ENCODE measurements at places on chromosomes 3 and 15.

DNA sequence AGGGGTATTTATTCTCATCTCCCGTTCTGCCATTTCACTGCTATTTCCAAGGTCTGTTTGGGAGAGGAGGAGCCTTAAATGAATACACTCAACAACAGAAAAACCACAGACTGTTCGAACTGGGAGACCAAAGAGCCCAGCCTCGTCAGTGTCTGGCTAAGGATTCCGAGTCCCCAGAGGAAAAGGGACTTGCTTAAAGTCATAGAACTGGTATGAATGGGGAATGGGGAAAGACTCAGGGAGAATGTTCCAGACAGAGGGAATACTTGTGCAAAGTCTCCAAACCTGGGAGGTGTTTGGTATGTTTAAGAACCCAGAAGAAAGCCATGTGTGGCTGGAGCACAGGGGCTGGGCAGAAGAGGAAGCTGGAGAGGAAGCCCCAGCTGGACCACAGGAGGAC is 46.9 kb downstream of the FAM43A start:
- DNase-seq: no peak

DNA sequence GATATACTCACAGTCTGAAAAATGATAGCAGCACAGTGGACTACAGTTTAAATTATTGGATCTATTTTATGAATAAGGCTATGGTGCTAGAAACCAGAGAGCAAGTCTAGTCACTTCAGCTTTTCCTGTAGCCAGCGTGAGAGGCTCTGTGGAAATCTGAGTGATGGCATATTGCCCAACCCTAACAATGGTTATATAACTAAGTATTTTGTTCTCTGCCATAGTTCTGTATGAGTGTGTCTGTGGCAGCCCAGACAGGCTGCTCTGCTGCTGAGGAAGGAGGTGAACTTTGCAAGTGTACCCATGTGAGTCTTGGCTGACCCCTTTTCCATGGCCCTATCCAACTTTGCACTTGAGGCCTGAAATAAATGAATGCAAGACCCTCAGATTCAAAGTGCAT is 105.7 kb downstream of the LRTM1 start:
- DNase-seq: no peak

- no peak for DNase-seq
Measured at GRCh38 chr3:186257866-186258265, 104.2 kb downstream of the DGKG start.

- no peak for DNase-seq
Measured at GRCh38 chr3:168386301-168386700, 290.6 kb upstream of the GOLIM4 start.

- no peak for DNase-seq
Measured at GRCh38 chr3:61218504-61218903, 32.7 kb downstream of the FHIT start.

- no peak for DNase-seq
Measured at GRCh38 chr3:124277144-124277890, 285.4 kb upstream of the ROPN1 start.

DNA sequence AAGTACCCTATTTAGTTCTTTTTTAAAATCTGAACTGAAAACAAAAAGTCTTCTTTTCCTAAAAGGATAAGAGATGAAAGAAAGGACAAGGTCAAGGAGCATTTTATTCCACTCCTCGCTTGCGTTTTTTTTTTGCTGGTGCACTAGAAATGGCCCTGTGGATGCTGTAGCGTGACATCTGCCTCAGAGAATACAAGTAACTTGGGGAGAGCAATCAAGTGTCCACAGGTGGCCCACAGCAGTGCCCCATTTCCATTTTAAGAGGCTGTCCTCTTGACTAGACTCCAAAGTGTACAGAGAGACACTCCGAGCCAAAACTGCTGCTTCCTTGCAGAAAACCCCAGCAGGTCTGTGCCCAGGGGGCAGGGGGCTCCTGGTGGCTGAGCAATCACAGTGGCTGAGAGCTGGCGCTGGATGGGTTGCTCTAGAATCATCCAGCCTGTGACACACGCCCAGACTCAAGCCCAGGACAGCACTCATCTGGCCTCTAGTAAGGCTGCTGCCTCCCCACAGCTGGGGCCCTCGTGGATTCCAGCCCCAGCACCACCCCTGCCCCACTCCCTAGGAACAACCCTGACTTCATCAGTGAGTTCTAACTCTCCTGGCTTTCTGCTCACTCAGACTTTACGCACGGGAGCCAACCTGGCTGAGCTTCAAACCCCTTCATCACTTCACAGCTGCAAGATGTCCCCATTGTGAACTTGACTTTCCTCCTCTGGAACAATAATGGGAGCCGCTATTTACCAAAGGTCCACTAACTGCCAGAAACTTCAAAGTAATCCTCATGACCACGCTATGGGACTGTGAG is 71.1 kb upstream of the SPATA12 start:
- DNase-seq: no peak

DNA sequence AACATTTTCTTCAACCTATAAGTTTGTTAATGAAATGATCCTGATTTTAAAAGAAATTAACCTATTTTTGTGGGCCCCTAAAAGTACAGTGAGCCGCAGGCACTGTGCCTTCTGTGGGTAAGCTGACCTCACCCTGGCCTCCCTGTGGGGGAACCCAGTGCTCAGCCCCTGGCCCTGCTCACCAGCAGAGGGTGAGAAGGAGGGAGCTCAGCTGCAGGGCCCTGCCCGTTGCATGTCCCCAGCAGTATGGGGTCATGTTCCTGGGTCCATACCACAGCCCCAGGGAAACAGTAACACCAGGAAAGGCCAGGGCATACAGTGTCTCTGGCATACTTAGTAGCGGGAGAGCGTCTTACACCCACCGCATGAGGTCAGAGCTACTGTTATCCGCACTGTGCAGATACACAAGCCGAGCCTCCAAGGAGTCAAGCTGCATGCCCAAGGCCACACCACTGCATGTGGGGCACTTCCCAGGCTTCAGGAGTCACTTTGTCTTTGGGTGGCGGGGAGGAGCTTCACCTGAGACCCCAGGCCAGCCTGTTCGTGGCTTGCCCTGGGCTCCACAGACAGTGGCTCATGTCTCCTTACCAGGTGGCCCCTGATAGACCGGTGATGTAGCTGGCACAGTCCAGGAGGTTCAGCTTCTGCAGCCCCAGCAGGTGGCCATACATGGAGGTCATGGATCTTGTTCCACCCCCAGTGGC is 22.6 kb upstream of the EHD4 start:
- no peak for DNase-seq

GRCh38 chr3:57961177-57961827 is 46.9 kb upstream of the FLNB start:
- no peak for DNase-seq

DNA sequence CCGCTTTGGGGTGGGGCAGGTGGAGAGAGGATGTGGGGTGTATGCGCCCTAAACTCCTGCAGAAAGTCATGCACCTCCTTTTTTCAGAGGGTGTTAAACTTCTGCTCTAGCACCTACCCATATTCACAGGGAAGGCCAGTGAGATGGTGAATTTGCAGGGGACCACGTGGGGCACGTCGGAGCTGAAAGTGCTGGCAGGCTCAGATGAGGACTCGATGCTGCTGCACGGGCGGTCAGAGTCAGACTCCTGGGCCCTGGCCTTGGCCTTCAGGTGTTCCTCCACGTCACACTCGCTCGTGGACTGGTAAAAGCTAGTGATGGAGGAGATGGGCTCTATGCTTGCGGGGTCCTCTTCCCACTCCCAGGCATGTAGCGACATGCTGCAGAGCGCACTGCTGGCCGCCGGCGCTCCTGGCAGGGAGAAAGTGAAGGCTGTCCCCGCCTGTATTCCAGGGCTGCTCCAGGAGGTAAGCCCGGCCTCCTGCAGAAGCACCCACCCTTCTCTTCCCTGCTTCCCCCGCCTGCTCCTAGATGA is 883 bp downstream of the CFAP92 start:
- peak; percentile 69 for DNase-seq

GRCh38 chr15:58064980-58065444 is 499 bp downstream of the ALDH1A2 start:
- DNase-seq: no peak

GRCh38 chr15:87549860-87550259 is 706.7 kb downstream of the NTRK3 start:
- no peak for DNase-seq

GRCh38 chr3:142916605-142917004 is 27.7 kb upstream of the PCOLCE2 start:
- no peak for DNase-seq

DNA sequence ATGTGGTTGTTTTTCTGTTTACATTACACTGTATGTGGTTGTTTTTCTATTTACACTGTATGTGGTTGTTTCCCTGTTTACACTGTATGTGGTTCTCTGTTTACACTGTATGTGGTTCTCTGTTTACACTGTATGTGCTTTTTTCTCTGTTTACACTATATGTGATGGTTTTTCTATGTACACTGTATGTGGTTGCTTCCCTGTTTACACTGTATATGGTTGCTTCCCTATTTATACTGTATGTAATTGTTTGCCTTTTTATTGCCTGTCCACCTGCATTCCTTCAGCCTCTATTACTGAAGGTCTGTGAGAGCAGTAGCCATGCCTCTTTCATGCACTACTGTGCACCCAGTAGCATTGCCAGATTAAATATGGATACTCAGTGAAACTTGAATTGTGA is 94.3 kb downstream of the MITF start:
- no peak for DNase-seq

DNA sequence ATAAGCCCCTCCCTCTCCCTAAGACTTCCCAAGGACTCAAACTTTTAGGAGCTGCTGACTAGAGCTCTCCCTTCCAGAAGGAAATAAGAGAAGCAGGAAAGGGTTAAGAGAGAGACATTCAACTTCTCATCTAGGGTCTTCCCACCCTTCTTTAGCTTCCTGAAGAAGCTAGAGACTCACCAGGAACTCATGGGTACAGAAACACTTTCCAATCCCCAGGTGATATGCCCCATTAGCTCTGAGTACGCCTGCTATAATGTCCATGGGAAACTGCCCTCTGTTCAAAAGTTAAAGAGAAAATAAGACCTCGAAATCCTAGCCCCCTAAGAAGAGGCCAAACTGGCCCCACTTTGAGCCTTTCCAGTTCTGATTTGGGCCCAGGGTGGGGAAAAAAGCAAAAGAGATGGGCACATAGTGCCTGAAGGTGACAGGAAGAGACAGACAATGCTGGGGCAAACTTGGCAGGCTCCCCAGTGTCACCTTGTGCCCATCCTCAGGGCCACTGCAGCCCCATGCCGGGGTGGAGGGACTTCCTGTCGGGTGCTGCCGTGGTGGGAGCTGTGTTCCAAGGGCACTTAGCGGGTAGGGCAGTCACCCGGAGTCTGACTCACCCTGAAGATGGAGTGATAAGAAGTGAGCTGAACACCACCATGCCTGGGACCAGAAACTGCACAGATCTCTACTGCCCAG is 29.5 kb downstream of the CCDC12 start:
- no peak for DNase-seq

GRCh38 chr3:196624907-196625306 is 14.6 kb upstream of the NRROS start:
- DNase-seq: no peak

DNA sequence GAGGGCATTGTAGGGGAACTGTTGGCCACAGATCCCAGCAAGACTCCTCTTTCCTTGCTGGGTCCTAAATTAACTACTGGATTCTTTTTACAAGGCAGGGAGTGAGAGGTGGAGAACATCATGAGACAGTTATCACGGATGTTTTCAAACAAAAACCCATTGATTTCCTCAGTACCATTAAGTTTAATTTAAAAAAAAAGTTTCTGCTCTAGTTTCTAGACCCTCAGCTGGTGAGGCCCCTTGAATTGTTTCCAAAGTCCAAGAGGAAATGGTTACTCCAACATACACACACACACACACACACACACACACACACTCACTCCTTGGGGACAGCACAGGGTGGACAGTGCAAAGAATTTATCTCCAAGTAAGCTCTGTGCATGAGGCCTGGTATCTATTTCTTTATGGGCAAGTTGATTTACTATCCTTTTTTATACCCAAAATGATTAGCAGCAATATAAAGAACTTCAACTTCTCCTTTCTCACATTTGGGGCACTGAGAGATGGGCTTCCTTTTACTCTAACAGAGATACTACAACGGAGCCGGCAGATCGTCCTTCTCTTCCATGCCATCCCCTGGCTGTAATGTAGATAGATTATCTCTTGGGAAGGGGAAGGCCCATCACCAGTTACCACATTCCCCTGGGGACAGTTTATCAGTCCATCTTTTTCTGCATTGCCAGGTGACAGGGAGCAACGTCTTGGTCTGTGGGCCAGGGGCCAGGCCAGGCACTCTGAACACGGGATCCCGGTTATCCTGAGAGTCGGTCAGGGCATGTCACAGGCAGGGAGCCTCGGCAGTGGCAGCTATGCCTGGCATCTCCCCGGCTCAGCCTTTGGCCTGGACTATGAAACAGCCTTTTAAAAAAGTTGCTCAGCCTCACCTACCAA is 54.7 kb downstream of the CORO2B start:
- no peak for DNase-seq

DNA sequence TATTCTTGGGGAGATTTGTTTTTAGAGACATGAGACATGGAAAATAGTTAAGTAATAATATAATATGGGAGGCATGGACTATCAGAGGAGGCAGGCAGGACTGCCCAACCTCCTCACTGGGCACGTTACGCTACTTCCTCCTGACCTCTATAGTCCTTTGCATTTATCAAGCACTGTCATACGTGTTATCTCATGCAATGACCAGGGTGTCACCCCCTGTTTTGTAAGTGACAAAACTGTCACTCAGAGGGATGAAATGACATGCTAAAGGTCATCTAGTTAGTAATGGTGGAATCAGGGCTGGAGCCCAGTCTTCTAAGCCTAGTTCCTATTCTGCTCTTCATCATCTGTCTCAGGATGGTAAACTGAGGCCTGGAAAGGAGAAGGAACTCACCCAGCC is 66.7 kb downstream of the ST6GAL1 start:
- no peak for DNase-seq

DNA sequence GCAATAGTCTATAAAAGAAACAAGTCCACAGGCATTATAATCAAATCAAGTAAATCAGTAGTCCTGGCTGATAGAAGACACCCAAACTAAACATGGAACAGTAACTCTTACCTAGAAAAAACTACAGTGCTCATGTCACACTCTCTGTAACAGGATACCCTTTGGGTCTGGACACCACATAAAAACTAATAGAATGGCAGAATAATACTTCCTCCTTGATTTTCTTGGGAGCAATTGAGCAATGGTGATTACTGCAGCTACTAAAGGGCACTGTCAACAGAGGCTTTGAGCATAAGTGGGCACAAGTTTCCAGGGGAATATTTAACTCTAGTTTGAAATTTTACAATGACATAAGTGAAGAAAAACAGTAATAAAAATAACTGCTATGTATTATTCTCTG is 59.5 kb downstream of the GLB1 start:
- DNase-seq: no peak

DNA sequence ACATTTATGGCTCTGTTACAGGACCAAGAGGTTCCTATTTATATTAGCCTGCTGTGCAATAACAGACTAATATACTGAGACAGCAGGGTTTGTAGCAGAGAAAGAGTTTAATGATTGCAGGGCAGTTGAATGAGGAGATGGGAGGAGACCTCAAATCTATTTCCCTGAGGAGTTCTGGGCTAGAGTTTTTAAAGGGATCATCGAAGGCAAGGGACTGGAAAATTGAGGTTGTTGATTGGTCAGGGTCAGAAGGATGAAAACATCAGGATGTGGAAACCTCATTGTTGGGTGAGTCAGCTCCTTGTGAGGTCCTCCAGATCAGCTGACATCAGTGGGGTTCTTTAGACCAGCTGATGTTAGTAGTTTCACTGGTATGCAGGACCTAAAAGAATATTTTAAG is 60.6 kb upstream of the GOLGA8B start:
- no peak for DNase-seq

- no peak for DNase-seq
Measured at GRCh38 chr3:8303466-8303865, 198.2 kb upstream of the LMCD1 start.

Data from mesenteric fat pad (tissue), 1 donor.